Astrocyte of the spinal cord (primary cell): ENCODE measurements at places on chromosomes 12 and 14.
A peak's percentile ranks its signal among the peaks of the same experiment; 100 is the strongest.

GRCh38 chr14:20415782-20416206 lies 2.5 kb upstream of the TEP1 start:
- peak; percentile 64 for DNase-seq

DNA sequence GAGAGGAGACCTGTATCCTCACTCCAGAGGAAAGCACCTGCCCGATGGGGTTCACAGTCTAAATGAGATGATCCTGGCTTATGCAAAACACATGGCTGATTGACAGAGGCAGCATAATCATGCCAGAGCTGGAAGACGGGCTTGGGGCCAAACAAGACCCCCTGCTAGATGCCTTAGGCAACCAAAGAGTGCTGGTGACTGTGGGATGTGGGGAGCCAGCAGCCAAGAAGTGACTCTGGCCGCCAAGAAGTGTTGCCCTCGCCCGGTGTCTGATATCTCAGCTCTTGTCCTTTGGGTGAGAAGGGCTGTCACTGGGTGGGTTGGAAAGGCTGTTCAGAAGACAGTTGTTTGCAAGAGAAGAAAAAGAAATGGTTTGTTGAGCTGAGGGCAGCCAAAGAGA lies 56.7 kb downstream of the PLEKHG3 start:
- no peak for DNase-seq

DNA sequence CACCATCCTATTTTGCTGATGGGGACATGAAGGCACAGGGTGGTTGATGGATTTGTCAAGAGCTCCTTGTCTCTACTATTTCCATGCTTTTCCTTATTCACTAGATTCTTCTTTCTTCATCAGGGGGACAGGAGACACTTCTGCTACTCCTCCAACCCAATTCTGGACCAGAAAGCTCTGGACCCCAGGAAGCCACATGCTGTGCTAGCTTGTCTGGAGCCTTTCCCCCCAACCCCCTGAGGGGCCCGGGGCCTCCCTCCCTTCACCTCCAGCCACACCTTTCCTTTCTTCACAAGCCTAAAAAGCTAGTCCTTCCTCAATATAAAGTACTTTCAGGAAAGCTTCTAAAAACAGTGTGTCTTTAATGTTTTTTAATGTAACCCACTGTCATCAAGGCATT lies 75.1 kb upstream of the CAPRIN2 start:
- DNase-seq, result no peak

- DNase-seq, result no peak
Measured at GRCh38 chr12:41465526-41465925, 277.4 kb downstream of the PDZRN4 start.

DNA sequence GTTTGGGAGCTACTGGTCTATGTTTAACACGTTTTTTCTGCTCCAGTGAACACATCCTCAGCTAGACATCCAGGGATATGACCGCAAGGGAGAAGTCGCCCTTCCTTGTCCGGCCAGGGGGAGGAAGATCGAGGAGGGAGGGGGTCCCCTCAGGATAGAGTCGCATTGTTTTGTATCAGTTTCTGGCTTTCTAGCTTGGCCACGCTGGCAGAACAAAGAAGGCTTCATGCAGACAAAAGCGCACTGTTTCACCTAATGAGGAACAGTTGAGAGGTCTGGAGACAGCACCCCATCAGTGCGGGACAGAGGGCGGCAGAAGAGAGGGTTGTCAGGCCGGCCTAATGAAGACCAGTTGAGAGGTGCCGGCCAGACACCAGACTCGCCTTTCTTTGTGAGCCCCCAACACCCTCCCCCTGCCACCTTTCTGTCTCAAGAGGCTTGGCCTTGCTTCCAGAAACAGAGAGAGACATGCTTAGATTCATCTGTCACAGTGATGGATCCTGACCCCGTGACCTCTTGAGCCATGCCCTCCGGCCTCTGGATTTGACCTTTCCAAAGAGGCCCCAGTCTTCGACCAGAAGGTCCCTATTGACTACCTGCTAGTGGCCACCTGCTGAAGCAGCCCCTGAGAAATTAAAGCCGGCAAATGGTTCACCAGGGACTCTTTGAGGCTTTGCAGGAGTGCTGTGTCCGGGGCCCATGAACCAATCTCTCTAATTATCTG lies 254.7 kb upstream of the TBX3 start:
- DNase-seq, result no peak

DNA sequence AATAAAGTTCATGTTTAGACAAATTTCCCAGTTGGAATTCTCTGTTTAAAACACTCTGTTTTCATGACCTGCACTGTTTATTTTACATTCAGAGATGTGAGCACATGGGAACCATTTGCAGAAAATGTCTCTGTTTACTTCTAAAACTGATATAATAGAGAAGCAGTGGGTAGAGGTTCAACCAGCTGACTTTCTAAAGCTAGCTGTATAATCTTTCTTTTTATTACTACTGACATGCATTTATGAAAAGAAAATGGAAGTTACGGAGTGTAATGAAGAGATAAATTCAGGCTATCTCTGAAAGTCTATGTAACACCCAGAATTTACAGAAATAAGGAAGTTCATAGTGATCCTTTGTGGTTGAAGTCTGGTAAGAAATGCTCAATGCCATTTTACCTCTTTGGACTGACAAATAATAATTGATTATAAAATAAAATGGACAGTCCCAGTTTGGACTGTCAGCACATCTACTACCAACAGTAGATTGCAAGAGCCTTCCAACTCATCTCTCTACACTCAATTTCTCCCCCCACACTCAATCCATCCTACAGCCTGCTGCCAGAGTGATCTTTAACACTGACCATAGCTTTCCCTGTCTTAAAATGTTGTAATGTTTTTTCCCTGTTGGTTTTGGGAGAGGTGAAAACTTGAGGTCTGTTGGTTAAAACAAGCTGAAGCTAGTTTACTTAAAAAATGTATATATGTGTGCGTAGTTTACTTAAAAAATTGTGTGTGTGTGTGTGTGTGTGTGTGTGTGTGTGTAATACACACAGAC lies 137.4 kb downstream of the AEBP2 start:
- peak; percentile 27 for DNase-seq

DNA sequence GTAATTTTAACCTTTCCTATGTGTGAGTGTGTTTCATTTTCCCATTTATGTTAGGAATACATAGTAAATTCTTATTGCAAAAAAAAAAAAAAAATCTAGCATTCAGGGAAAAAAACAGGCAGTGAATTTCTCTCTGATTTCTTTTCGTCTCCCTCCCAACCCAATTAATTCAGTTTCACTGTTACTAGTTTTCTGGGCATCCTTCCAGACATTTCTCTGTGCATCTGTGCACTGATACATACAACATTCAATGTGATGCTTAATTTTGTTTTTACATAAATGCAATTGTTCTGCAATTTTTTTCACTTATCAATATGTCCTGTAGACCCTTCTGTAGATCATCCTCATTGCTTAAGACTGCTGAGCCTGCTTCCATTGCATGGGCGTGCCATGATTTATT lies 694.3 kb upstream of the TBX3 start:
- DNase-seq, result no peak

GRCh38 chr12:131015581-131016337 lies 62.1 kb downstream of the ADGRD1 start:
- no peak for DNase-seq

DNA sequence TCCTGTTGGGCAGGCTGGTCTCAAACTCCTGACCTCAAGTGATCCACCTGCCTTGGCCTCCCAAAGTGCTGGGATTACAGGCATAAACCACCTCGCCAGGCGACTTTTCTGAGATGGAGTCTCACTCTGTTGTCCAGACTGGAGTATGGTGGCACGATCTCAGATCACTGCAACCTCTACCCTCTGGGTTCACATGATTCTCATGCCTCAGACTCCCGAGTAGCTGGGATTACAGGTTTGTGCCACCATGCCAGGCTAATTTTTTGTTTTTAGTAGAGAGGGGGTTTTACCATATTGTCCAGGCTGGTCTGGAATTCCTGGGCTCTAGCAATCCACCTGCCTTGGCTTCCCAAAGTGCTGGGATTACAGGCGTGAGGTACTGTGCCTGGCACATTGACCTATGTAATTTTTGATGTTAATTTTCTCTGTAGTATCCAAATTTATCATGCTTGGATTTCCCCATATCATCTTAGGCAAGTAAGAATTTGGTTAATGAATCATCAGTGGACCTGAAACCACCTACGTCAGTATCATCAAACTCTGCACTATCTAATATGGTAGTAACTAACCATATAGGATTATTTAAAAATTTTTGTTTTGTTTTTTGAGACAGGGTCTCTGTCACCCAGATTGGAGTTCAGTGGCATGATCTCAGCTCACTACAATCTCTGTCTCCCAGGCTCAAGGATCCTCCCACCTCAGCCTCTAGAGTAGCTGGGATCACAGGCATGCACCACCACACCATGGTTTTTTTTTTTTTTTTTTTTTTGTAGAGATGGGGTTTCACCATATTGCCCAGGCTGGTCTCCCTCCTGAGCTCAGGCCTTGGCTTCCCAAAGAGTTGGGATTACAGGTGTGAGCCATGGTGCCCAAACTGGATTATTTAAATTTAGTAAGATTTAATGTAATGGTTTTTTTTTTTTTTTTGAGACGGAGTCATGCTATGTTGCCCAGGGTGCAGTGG lies 11.9 kb upstream of the ATP5F1B start:
- DNase-seq, result no peak

GRCh38 chr12:105585107-105585506 lies 254.6 kb downstream of the C12orf75 start:
- DNase-seq, result no peak

DNA sequence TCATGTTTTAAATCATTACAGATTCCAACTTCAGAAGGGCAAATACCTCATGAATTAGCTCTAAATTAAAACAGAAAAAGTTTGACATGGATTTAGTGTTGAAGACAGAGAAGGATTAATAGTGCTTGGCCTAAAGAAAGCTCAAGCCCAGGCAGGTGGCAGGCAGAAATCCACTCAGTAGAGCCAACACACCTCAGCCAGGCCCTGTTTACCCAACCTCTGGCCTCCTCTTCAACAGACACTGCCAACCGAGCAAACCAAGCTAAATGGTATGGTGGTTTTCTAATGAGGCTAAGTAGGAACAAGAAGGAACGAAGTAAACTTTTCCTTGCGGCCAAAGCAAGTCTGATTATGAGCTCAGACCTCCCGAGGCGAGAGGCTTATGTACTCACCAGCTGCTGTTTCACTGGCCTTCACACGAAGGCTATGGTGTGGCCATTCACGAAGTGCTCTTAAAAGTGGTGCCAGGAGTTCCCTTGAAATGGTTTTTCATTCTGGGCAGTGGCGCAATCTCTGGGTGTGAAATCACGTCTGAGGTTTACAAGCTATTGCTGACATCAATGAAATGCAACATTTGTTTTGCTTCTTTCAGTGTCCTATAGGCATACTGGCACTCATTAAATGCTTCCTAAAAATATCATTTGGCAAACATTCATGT lies 124.1 kb upstream of the LGR5 start:
- DNase-seq, result no peak
